ENCODE measurements at places on chromosomes 2 and 18. TPM values are rescaled to one million over a fixed set of nuclear protein-coding genes. Genes with fewer than 3 reads are reported as not detected.

Gene FBXO48
- 0.49 TPM for total RNA-seq

Gene RNASEH1
- 22.1 TPM for total RNA-seq

Gene TPO
- total RNA-seq = not detected

Gene FOXI3
- total RNA-seq = 0.25 TPM

Gene BOLL
- not detected for total RNA-seq

Gene IL1RL2
- 0.74 TPM for total RNA-seq

Gene LRATD1
- 17.5 TPM for total RNA-seq

Gene SCTR
- 0.49 TPM for total RNA-seq

Gene BMP10
- not detected for total RNA-seq

Gene GCFC2
- 12.5 TPM for total RNA-seq

Gene RNF152
- total RNA-seq = 60.7 TPM

Gene GPR45
- 1.7 TPM for total RNA-seq

Gene SLC40A1
- total RNA-seq = 18.4 TPM

Gene OSBPL6
- 15.7 TPM for total RNA-seq

Gene CPO
- total RNA-seq = not detected

Gene SPIRE1
- total RNA-seq = 78.7 TPM
